ENCODE measurements at places on chromosomes 13 and 19. TPM values are rescaled to one million over a fixed set of nuclear protein-coding genes. Genes with fewer than 3 reads are reported as not detected.

DNA sequence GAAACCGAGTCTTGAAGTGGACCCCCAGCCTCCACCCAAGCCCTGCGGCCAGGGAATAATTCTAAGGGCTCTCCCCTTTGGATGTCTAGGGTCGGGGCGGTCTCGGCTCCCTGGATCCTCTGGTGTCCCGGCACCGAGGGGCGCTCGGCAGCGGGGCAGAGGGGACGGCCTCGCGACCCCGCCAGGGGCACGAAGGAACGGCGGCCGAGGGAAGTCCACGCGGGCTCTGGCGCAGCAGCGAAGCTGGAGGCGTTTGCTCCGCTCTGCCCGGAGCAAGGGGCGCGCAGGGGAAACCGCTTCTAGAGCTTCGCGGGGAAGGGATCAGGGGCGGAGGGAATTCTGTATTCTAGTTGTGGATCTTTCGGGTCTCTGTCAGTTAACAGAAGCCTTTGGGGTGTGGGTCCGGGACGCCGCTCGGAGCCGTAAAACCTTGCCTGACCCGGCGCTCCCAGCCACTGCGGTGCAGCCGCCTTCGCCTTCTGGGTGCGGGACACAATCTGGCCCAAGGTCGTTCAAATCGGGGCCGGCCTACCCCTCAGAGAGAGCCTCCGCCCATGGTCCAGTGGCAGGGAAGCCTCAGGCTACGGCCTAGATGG is 118.2 kb downstream of the KCNRG start:
- peaks cover 4% of the 10 kb centered on the region for H3K4me1 ChIP-seq
- H3K27ac ChIP-seq: no peak overlapping the region
- no peaks in the 10 kb centered on the region for H3K27me3 ChIP-seq
- no peak for DNase-seq
- H3K36me3 ChIP-seq: no peaks in the 10 kb centered on the region
- H3K4me3 ChIP-seq: no peak overlapping the region

KLK12 gene
- total RNA-seq: not detected

ZNF611 gene
- 26.3 TPM for total RNA-seq

- no peaks in the 10 kb centered on the region for H3K27me3 ChIP-seq
- DNase-seq: no peak
- peaks cover 41% of the 10 kb centered on the region for H3K36me3 ChIP-seq
- peaks cover 44% of the 10 kb centered on the region for H3K4me1 ChIP-seq
- H3K27ac ChIP-seq: no peak overlapping the region
- H3K4me3 ChIP-seq: peak overlapping the region; percentile 85
Measured at GRCh38 chr19:55676889-55677505, 2.0 kb downstream of the EPN1 start.

Measured in thoracic aorta (tissue), 2 donors.